ENCODE measurements at places on chromosomes 6 and 20. TPM values are rescaled to one million over a fixed set of nuclear protein-coding genes. Genes with fewer than 3 reads are reported as not detected.

MYO6 gene
- total RNA-seq, result 18.3 TPM

OR2H1 gene
- total RNA-seq, result not detected

TMEM200A gene
- 113 TPM for total RNA-seq

PARD6B gene
- 1.1 TPM for total RNA-seq

ADGB gene
- not detected for total RNA-seq

GPR6 gene
- not detected for total RNA-seq

SLC22A2 gene
- not detected for total RNA-seq

DNA sequence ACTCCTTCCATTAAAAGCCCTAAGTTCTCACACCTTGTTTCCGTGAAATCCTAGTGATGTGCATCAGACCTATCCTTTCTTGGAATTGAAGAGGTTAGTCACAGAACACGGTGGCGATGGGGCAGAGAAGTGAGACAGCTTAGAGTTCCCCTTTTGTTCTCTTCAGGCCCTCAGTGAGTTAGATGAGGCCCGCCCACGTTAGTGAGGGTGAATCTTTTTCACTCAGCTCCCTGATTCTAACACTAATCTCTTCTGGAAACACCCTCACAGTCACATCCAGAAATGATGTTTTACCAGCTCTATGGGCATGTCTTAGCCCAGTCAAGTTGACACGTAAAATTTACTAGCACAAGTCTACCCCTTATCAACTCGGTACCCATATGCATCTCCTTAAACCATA is 172.7 kb upstream of the NOX3 start:
- no peak overlapping the region for H3K27ac ChIP-seq
- H3K36me3 ChIP-seq, result no peaks in the 10 kb centered on the region
- peaks cover 16% of the 10 kb centered on the region for H3K4me1 ChIP-seq
- H3K27me3 ChIP-seq, result peaks cover 2% of the 10 kb centered on the region
- DNase-seq, result no peak

- H3K4me3 ChIP-seq, result peak overlapping the region; percentile 93
- peak overlapping the region; percentile 97 for H3K27ac ChIP-seq
- peaks cover 22% of the 10 kb centered on the region for H3K4me1 ChIP-seq
These were observed 709 bp upstream of the ZNF76 start for GRCh38 chr6:35258858-35259193.

- H3K4me1 ChIP-seq, result peaks cover 45% of the 10 kb centered on the region
- DNase-seq, result no peak
- no peaks in the 10 kb centered on the region for H3K36me3 ChIP-seq
- no peak overlapping the region for H3K27ac ChIP-seq
- no peaks in the 10 kb centered on the region for H3K27me3 ChIP-seq
These were observed 298.1 kb downstream of the LAMA2 start for GRCh38 chr6:129181001-129181400.

DNA sequence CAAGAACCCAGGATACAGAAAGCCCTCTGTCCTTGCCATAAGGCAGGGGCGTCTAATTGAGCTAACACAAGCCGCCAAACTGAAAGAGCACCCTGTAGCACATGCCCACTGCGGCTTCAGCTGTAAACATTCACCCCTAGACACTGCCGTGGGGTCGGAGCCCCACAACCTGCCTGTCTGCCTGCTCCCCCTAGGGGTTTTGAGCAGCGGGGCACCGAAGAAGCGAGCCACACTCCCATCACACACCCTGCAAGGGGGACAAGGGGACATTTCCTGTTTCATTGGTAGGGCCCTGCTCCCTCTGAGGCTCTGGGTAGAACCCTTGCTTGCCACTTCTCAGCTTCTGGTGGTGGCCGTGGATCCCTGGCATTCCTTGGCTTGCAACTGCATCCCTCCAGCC is 45.2 kb upstream of the BCLAF1 start:
- H3K27me3 ChIP-seq, result peaks cover 12% of the 10 kb centered on the region
- no peaks in the 10 kb centered on the region for H3K4me1 ChIP-seq
- DNase-seq, result no peak
- no peak overlapping the region for H3K4me3 ChIP-seq

DNA sequence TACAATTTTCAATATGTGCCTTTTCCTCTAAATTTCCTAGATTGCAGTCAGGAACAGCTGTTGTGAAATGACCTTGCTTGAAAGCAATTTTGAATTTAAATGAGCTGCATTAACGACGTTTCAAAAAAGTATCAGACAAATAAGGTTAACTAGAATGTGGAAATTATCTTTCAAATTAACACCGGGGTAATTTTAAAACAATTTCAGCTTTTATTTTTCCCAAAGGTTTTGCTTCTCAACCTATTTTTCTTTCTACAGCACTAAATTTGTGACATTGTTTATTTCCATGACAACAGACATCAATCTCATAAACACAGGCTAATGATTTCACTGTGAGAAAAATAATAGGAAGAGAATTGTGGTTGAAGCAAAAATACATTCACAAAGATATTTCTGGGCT is 38.5 kb downstream of the COL12A1 start:
- H3K36me3 ChIP-seq, result peaks cover 77% of the 10 kb centered on the region
- H3K27ac ChIP-seq, result peak overlapping the region; percentile 78

DNA sequence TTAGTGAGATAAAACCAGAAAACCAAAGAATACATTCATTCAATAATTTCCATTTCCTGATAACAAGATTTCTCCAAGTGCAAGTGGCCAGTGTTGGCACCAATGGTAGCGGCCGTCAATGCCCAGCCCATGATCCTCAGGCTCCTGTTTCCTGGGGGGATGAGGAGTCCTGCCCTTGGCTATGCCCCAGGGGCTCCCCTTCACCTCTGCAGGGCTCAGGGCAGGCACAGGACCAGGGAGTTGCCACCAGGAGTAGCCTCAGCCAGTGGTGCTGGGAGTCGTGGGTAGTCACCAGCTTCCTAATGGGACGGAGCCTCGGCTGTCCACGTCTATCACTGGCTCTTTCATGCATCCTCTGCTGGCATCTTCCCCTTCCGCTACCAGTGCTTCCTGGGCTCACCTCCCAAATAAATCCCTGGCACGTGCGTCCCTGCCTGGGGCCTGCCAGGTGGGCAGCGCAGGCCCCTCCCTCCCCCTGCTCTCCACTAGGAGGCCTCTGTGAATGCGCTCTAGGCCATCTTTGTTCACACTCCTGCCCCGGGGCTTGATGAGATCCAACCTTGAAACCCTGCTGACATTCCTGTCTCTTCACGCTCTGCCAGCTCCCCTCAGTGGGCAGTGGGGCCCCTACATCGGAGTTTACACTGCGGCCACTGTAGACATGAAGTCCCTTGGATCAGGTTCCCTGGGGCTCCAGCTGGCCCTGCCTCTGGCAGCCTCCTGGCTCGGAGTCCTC is 215.7 kb downstream of the SYNDIG1 start:
- no peak overlapping the region for H3K27ac ChIP-seq
- H3K36me3 ChIP-seq, result peaks cover 5% of the 10 kb centered on the region
- no peak overlapping the region for H3K4me3 ChIP-seq
- H3K4me1 ChIP-seq, result peaks cover 8% of the 10 kb centered on the region
- no peak for DNase-seq
- H3K27me3 ChIP-seq, result peaks cover 11% of the 10 kb centered on the region

- H3K4me1 ChIP-seq, result peaks cover 34% of the 10 kb centered on the region
- peak overlapping the region; percentile 55 for H3K4me3 ChIP-seq
- peaks cover 28% of the 10 kb centered on the region for H3K36me3 ChIP-seq
- H3K27me3 ChIP-seq, result no peaks in the 10 kb centered on the region
These were observed 83.0 kb downstream of the WDR27 start for GRCh38 chr6:169618526-169619490.

- H3K4me1 ChIP-seq, result peaks cover 21% of the 10 kb centered on the region
- peaks cover 31% of the 10 kb centered on the region for H3K36me3 ChIP-seq
- H3K4me3 ChIP-seq, result no peak overlapping the region
- H3K27me3 ChIP-seq, result no peaks in the 10 kb centered on the region
These were observed 25.2 kb downstream of the TRIM38 start for GRCh38 chr6:25987845-25988244.

GRCh38 chr6:74932232-74932888 is 273.5 kb downstream of the COL12A1 start:
- H3K4me1 ChIP-seq, result peaks cover 50% of the 10 kb centered on the region
- no peak overlapping the region for H3K4me3 ChIP-seq
- no peaks in the 10 kb centered on the region for H3K36me3 ChIP-seq
- H3K27me3 ChIP-seq, result no peaks in the 10 kb centered on the region
- H3K27ac ChIP-seq, result no peak overlapping the region
- no peak for DNase-seq

- H3K27me3 ChIP-seq, result peaks cover 18% of the 10 kb centered on the region
- peaks cover 58% of the 10 kb centered on the region for H3K4me1 ChIP-seq
- DNase-seq, result peak; percentile 99
- H3K27ac ChIP-seq, result peak within 1 kb of the TSS; percentile 98
These were observed at the start of gene COL12A1 for GRCh38 chr6:75205776-75206575. Gene COL12A1, minus strand, starts transcription at chr6:75206053. Its CDS starts 3,261 bp downstream, at chr6:75202792.

DNA sequence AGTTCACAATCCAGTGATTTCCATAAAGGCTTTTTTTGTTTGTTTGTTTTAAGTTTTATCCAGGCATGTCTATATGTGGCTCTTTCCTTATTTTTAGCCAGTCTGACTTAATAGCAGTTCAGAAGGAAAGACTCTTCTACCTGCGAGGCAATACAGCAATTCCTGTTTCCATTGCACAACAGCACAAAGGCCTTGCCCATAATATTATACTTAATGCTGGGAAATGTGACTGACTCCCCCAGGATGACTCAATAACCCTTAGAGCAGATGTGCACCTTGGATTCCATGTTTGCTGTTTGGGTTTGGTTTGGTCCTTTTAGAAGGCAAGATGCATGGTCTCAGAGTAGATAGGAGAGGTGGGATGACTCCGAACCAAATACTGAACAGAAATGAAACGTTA is 184.1 kb downstream of the MTFR2 start:
- DNase-seq, result no peak
- H3K27me3 ChIP-seq, result no peaks in the 10 kb centered on the region
- H3K4me3 ChIP-seq, result no peak overlapping the region
- peaks cover 55% of the 10 kb centered on the region for H3K4me1 ChIP-seq
- no peak overlapping the region for H3K27ac ChIP-seq

- DNase-seq, result no peak
- H3K27me3 ChIP-seq, result no peaks in the 10 kb centered on the region
- no peaks in the 10 kb centered on the region for H3K4me1 ChIP-seq
- H3K4me3 ChIP-seq, result no peak overlapping the region
- no peaks in the 10 kb centered on the region for H3K36me3 ChIP-seq
These were observed 19.6 kb downstream of the SOBP start for GRCh38 chr6:107509506-107509905.

DNA sequence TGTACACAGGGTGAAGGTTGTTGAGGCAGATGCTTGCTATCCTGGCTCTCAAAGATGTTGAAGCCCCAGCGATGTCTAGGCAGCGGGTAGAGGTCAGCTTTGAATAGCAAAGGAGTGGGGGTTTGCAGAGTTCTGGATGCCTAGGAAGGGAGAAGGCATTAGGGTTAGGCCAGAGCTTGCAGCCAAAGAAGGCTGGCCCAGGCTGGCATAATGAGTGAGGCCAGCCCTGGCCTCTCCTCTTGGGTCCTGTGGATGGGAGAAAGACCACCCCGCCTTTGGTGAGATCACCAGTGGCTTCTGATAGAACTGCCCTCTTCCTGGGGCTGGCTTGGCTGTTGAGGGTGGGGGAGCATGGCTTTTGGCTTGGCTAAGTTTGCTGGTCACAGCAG is 406 bp upstream of the WFDC5 start:
- H3K27ac ChIP-seq, result no peak overlapping the region
- no peaks in the 10 kb centered on the region for H3K36me3 ChIP-seq
- no peak overlapping the region for H3K4me3 ChIP-seq
- DNase-seq, result no peak
- H3K27me3 ChIP-seq, result peaks cover 22% of the 10 kb centered on the region
- no peaks in the 10 kb centered on the region for H3K4me1 ChIP-seq

DNA sequence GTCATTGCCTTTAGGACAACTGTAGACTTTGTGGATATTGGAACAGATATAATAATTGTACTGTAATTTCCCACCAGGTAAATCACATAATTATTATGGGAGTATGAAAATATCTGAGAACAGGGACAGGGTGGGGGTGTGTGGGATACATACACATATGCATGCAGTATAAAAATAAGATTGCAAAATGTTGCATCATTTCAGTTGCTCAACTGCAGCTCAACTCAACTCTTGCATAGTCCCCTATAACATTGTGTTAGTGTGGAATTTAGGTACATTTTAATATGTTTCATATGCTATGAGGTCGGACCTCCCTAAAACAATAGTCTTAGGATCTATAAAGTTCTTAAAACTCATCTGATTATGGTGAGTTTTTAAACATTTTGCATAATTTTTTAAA is 275.0 kb upstream of the FLRT3 start:
- no peaks in the 10 kb centered on the region for H3K4me1 ChIP-seq
- no peak overlapping the region for H3K4me3 ChIP-seq
- DNase-seq, result no peak
- no peak overlapping the region for H3K27ac ChIP-seq
- peaks cover 5% of the 10 kb centered on the region for H3K36me3 ChIP-seq
- H3K27me3 ChIP-seq, result no peaks in the 10 kb centered on the region

GRCh38 chr6:110950440-110950839 is 8.1 kb upstream of the GTF3C6 start:
- no peaks in the 10 kb centered on the region for H3K27me3 ChIP-seq
- no peak overlapping the region for H3K4me3 ChIP-seq
- peaks cover 55% of the 10 kb centered on the region for H3K4me1 ChIP-seq
- H3K36me3 ChIP-seq, result no peaks in the 10 kb centered on the region
- peak overlapping the region; percentile 47 for H3K27ac ChIP-seq
- no peak for DNase-seq

- peak; percentile 55 for DNase-seq
- peaks cover 54% of the 10 kb centered on the region for H3K4me1 ChIP-seq
- no peaks in the 10 kb centered on the region for H3K36me3 ChIP-seq
- peaks cover 2% of the 10 kb centered on the region for H3K27me3 ChIP-seq
- no peak overlapping the region for H3K4me3 ChIP-seq
These were observed 317.2 kb upstream of the CDYL start for GRCh38 chr6:4459032-4459431.

All from HFFc6 (cell line).